ENCODE measurements at places on chromosomes 6 and 20.

GRCh38 chr20:42795111-42795695 lies 394.5 kb downstream of the PTPRT start:
- peak; percentile 99 for DNase-seq

DNA sequence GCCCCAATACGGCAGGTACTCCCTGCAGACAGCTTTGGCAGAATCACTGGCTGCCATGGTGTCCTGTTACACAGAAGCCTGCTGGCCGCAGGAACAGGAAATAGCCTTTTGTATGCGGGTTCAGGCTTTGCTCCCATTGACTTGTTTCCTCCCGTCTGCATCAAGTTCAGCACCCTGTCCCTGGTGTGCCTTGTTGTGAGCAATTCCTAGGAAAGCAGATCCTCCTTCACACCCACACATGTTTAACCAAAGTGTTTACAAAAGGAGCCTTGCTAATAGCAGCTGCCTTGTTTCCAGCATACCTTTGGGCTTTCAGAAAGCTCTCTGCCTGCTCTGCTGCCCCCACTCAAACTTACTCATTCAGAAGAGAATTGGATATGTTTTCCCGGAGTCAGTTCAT lies 127.2 kb upstream of the SUPT3H start:
- peak; percentile 22 for DNase-seq

- no peak for DNase-seq
These were observed 53.2 kb downstream of the DNAAF9 start for GRCh38 chr20:3354247-3354646.

- no peak for DNase-seq
These were observed 241.6 kb downstream of the LMBRD1 start for GRCh38 chr6:69555088-69555638.
